ENCODE measurements at places on chromosomes 1 and 21. TPM values are rescaled to one million over a fixed set of nuclear protein-coding genes. Genes with fewer than 3 reads are reported as not detected.

Gene GBP3
- 26.0 TPM for polyA plus RNA-seq

Gene GSTM2
- polyA plus RNA-seq, result 219 TPM

Gene ZNF683
- polyA plus RNA-seq, result not detected

Gene CELA3A
- polyA plus RNA-seq, result not detected

Gene GBP7
- polyA plus RNA-seq, result not detected

Gene PTGER3
- 55.2 TPM for polyA plus RNA-seq

Gene TRIM17
- polyA plus RNA-seq, result 5.0 TPM

Gene NR0B2
- polyA plus RNA-seq, result 1.6 TPM

Gene CEP104
- 41.8 TPM for polyA plus RNA-seq

Gene RAP1GAP
- polyA plus RNA-seq, result 23.3 TPM

Gene WNT3A
- polyA plus RNA-seq, result 0.17 TPM

Gene RNU1-1
- not detected for polyA plus RNA-seq

Gene FCRLA
- 0.65 TPM for polyA plus RNA-seq

Gene FAM131C
- polyA plus RNA-seq, result 1.6 TPM

Gene SMPDL3B
- 11.0 TPM for polyA plus RNA-seq

DNA sequence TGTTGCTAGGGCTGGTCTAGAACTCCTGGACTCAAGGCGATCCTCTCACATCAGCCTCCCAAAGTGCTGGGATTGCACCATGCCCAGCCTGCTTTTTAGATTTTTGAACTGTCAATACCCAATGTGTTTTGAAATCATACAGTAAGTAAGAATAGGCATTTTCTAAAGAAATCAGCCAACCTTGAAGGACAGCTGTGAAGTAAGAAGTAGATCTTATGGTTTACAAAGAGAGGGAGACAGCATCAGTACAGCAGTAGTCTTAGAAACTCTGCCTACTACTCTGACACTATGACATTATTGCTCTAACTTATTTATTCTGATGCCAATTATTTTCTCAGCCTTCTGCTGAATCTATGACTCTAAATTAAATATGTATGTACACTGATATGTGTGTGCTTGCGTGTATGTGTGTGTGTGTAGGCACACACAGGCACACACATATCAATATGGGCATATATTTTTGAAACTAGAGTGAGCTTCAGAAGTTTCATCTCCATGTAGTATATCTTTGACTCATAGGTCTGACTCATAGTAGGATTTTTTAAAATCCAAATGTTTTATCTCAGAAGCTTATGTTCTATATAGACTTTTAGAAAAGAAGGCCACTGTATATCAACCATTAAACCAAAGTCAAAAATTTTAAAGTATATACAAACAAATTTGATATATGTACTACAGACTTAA, 140.4 kb downstream of the COL24A1 start:
- no peak for DNase-seq

- no peak for DNase-seq
These were observed 12.4 kb downstream of the SAMSN1 start for GRCh38 chr21:14533499-14534428.

GRCh38 chr1:160971618-160972056, 17.0 kb upstream of the ITLN2 start:
- DNase-seq, result no peak

GRCh38 chr1:220093361-220094015, 444 bp upstream of the IARS2 start:
- no peak for DNase-seq

- DNase-seq, result no peak
These were observed 145.5 kb downstream of the IGSF21 start for GRCh38 chr1:18253093-18253492.

DNA sequence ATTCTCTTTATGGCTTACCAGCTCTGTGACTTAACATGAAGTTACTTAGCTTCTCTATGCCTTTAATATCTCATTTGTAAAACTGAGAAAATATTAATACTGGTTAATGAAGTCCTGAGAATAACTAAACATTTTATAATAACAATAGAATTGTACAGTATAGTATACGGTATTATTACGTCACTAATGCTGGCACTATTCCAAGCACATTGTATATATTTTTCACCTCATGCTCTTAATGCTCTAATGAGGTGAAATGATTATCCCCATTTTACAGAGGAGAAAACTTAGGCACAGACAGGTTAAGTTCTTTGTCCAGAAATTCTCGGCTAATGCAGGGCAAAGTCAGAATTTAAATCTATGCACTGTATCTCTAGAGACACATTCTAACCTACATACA, 856 bp downstream of the OR6K3 start:
- DNase-seq, result no peak

- no peak for DNase-seq
These were observed 82.9 kb downstream of the PLPPR4 start for GRCh38 chr1:99347041-99347684.

- no peak for DNase-seq
These were observed 139.6 kb upstream of the WNT4 start for GRCh38 chr1:22282364-22282995.

- DNase-seq, result no peak
These were observed 19.8 kb downstream of the ZBTB17 start for GRCh38 chr1:15956150-15956549.

DNA sequence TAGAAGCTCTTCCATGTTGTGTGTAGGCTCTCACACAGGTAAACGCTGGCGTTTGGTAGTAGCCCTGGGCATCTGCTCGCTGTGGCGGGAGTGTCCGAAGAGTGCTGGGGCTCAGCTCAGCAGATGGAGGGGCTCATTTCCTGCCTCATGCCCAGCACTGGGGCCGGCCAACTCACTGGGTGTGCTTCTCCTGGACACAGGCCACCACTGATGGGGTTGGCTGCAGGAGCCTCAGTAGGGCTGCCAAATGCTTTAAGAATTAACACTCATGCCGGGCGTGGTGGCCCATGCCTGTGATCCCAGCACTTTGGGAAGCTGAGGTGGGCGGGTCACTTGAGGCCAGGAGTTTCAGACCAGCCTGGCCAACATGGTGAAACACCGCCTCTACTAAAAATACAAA, 20.9 kb downstream of the UQCRHL start:
- DNase-seq, result no peak

DNA sequence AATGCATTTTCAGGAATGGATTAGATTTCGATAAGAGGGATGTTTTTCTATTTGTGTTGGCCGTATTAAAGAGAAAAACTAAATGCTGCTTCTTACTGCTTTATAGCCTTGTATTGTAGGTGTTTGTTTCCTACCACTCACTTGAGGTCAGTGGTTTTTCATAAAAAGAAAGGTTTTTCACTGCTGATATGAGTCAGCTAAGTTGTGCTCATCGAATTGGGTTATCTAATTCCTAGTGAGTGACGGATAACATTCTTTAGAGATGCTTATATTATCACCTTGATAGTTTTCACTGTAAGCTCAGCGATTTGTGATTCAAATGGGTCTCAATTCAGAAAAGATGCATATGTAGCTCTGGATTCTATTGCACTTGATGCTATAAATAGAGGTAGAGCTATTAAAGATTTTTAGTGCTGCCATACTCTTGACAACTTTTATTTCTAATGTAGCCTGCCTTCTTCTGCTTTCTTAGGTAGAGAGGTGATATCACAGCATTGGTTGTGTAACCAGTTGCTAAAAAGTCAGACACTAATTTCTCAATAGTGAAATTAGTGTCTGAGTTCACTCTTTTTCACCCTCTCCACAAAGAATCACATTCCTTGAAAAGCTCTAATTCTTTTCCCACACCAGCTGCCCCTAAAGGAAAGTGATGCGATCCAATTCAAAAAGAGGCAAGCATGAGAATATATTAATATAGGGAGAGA, 180.0 kb downstream of the RASAL2 start:
- no peak for DNase-seq

- DNase-seq, result no peak
These were observed 38.9 kb downstream of the S1PR1 start for GRCh38 chr1:101275672-101276071.

- DNase-seq, result no peak
These were observed 1.9 kb upstream of the HIVEP3 start for GRCh38 chr1:41920658-41921057.

GRCh38 chr1:201022820-201023516, 546 bp downstream of the KIF21B start:
- no peak for DNase-seq

DNA sequence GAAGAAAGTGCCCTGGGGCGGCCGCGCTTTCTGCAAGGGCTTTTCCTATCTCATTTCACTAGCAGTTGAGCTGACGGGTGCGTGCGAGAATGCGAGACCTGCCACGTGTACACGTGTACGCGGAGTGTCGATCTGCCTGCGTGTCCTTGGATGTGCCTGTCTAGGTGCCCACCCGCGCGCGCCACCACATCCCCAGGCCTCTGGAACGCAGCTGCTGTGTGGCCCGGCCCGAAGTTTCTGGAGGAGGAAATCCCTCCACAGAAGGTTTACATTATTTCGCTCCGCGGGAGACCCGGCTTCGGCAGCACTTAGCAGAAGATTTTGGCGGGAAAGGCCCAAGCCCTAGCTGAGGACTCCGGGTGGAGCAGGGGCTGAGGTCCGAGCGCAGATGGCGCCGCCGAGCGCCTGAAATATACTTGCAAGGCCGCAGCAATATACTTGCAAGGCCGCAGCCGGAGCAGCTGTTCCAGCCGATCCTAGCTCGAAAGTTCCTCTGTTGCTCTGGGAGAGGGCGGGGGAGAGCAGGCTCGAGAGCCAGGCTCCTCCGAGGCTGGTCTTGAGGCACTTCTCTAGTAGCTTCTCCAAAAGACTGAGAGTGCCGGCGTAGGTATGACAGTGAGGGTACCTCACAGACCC, 3.9 kb downstream of the TBX15 start:
- no peak for DNase-seq

DNA sequence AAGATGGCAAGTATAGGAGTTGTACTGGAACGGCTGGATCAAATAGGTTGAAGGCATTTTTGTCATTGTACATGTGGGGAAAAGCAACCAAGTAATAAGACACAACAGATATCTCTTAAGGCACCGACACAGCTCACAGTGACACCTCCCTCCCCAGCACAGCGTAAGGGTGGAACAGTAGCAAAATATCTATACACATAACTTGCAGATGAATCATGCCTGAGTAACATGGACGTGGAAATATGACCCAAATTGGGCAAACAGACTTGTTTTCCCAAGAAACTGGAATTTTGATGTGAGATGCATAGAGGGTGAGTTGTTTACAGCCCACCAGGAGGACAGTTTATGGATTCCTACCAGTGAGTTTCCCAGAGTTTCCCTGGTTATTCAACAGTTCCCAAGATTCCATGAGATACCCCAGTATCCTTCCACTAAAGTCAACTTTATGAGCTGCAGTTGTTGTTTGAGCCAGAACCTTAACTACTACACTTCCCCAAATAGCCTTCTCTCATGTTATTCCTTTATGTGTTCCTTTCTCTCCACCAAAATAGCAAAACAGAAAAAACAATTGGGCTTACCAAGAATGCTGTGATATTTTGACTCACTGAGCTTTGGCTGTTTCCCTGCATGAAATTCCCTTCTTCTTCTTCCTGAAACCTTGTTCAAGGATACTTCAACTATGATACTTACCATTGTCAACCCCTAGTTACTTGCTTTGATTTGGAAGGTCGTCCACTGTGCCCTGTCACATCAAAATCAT, 7.1 kb upstream of the DR1 start:
- no peak for DNase-seq

DNA sequence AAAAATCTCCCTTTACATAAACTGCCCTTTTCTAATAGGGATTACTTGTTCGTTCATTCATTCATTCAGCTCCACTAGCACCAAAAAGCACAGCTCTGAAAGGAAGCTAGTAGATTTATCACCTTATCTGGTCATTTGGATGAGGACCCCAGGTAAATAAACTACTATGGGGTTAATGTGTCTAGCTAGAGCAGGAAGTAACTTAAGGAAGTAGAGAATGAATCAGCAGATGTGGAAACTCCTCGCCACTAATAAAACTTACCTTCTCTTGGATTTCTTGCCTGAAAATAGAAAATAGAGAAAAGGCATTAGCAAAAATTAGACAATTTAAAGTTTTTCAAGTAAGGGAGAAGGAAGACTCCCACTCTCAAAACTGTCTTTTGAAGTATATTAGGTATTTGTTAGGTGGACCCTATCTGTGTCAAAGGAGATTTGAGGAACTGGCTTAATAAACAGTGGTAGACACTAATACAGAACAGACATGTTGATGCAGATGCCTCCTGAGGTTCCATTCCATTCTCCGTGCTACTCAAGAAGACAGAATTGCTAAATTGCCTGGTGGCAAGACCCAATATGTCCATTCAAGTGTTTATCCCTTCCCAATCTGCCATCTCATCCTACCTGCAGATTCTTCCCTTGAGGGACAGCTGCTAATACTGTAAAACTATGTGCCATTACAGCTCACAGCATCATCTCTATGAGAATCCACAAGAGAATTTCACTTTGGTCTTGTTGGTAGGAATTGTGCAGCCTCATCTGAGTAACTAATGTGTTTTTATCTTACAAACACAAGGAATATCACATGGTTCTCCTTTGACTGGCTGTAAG, 14.9 kb downstream of the SELL start:
- DNase-seq, result no peak

DNA sequence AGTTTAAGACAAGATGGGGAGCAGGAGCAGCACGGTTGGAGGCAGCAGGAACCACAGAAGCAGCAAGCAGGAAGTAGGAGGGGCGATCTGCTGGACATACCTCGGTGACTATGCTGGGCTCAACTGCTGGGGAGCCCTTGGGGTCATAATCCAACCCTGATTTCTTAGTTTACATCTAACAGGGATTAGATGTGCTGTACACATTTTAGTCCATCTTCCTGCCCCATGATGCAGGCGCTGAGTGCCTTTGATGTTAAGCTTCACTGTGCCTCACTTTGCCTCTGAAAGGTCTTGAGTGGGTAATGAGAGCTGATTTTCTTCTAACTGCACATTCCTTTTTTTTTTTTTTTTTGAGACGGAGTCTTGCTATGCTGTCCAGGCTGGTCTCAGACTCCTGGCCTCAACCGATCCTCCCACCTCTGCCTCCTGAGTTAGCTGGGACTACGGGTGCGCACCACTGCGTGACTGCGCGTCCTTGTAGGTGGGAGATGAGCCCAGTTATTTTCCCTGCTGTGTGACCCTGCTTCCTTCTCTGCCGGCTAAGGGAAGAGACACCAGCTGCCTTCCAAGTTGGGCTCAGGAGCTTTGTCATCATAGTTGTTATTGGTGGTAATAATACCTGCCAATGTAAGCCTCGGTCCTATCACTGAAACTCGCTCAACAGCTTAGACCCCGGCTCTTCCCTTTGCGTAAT, 1.1 kb upstream of the RCAN3 start:
- no peak for DNase-seq

DNA sequence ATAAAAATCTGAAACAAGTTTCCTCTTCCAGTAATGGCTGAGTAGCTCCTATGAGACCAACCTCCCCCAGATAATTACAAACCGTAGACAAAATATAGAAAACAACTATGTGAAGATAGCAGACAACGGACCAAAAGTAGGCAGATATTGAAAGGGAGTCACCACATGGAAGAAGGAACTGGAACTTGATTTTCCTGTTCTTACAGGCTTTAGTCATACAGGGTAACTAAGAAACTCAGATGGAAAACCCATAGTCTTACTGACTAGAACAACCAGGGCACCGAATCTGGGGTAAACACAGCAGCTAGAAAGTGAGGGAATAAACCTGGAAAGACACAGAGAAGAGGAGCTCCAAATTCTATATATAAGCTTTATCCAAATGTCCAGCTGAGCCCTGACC, 26.0 kb downstream of the LMX1A start:
- no peak for DNase-seq

- DNase-seq, result no peak
These were observed 34.8 kb downstream of the CDCP2 start for GRCh38 chr1:54117815-54118563.

GRCh38 chr1:9865724-9866123, 42.0 kb upstream of the CLSTN1 start:
- DNase-seq, result no peak
